ENCODE measurements at places on chromosomes 2 and 18.
A peak's percentile ranks its signal among the peaks of the same experiment; 100 is the strongest.

DNA sequence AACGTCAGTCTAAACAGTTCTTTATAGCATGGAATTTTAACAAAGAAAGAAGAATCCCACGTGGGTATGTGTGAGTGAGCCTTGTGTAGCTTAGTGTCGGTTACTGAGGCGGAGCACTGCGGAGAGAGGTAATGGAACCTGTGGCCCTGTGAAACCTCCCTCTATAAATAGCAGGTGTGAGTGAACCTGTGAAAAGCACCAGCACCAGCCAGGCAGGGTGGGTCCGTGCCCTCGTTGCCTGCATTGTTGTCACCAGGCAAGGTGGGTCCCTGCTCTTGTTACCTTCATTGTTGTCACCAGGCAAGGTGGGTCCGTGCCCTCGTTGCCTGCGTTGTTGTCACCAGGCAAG is 4.7 kb downstream of the CTDP1 start:
- DNase-seq: no peak

GRCh38 chr2:239302083-239302807 is 98.6 kb downstream of the HDAC4 start:
- peak; percentile 29 for DNase-seq

DNA sequence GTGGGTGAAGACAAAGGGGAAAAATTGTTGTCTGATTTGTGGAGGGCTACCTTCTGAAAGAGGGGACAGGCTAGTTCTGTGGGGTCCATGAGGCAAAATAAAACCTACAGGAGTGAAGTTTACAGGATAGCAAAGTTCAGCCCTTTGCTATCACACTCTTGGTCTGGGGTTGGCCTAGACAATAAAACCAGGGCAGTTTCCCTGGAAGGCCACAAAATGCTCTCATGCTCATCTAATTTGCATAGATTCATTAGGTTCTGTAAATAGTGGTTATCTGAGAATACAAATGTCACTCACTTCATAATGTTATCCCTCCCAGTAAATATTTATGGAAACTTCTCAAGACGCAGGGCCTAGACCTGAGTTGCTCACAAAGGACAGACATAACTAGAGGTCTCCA is 63.6 kb downstream of the INSIG2 start:
- DNase-seq: no peak

GRCh38 chr2:6446938-6447608 is 418.6 kb downstream of the CMPK2 start:
- no peak for DNase-seq

- no peak for DNase-seq
These were observed 50.8 kb upstream of the CXCR4 start for GRCh38 chr2:136168720-136169119.

DNA sequence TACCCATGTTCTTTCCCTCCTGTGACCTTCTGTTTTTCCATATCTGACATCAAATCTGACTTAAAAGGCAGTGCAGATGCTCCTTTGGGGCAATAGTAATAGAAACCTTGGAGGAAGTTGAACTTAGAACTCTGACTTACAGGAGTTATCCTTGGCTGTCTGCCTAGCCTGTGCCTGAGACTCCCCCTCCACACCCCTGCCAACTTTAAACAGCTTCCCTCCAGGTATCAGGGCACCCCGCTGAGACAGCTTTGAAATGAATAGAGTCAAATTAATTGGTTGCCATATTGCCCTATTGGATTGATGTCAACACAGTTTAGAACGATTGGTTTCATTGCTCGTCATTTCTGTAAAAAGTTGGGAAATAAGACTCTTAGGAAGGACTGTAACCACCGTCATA is 322.0 kb downstream of the PRKCE start:
- DNase-seq: no peak

- no peak for DNase-seq
These were observed 28.7 kb downstream of the SMAD2 start for GRCh38 chr18:47901624-47902362.

GRCh38 chr2:48162742-48163141 is 256.4 kb upstream of the FBXO11 start:
- no peak for DNase-seq

GRCh38 chr2:224611938-224612337 is 26.8 kb upstream of the CUL3 start:
- DNase-seq: no peak

- no peak for DNase-seq
These were observed 57.4 kb downstream of the PPP1R1C start for GRCh38 chr2:182043021-182043420.

DNA sequence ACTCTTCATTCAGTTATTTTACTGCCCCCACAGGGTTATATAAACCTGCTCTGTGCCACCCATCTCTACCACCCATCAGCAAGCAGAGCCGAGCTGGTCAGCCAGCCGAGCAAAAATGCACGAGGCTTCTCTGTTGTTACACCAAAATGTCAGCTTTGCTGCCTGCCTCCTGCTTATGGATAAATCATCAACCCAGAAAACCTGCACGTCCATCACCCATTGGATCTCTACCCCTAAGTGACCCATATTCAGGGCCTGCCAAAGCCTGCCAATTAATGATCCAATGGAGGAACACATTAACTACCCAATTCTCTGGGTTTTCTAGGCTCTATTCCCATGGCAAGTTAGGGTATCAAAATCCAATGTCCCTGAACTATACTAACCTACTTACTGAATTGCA is 365.5 kb upstream of the ACVR2A start:
- DNase-seq: no peak

- DNase-seq: no peak
These were observed 87.5 kb downstream of the ZCCHC2 start for GRCh38 chr18:62610351-62610700.

- DNase-seq: no peak
These were observed 6.0 kb downstream of the ADNP2 start for GRCh38 chr18:80115035-80115434.

DNA sequence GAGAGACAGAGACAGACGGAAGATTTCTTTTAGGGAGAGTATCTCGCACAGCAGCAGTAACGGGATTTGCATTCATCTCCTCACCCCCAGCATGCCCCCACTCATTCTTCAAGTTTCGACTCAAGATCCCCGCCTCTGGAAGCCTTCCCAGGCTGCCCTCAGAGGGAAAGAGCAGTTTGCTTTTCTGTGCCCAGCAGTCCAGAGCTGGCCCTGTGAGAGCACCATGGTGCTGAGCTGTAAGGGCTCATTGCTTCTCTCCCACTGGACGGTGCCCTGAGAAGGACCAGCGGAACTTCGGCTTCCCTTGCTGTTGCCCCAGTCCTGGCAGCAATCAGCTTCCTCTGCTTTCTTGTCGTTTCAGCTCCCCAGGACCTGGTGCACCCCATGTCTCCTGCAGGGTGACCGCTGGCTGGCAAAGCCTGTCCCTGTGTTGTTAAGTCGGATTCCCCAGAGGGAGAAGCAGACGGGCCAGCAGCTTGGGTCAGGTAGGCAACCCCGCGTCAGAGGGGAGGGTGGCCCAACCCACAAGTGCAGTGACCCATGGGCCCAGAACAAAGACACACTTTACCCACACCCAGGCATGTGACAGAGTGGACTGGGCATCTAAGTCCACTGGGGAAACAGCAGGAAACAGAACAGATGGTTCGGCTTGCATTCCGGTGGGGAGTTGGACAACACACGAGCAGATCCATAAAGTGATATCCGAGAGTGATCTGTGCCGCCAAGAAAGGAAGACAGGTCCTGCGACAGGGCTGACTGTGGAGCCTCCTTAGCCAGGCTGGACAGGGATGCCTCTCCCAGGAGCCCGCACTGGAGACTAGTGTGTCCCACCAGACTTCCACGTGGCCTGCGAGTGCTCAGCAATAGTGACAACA is 36.6 kb downstream of the TMEM177 start:
- DNase-seq: no peak

DNA sequence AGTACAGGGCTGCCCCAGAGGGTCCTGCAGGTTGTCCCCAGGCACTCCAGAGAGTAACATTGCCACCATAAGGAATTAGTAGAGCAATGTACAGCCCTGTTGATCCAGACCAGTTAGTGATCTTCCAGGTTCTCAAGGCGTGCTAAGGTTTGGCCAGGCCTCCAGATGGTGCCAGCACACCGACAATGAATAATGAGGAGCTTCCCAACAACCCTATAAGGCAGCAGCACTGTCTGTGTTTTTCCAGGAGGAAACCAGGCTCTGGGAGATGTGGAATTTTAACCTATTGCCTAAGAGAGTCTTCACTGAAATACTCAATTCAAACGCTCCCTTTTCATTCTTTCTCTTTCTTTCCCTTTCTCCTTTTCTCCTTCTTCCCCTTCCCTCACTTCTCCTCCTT is 122.1 kb downstream of the MGAT5 start:
- DNase-seq: no peak

DNA sequence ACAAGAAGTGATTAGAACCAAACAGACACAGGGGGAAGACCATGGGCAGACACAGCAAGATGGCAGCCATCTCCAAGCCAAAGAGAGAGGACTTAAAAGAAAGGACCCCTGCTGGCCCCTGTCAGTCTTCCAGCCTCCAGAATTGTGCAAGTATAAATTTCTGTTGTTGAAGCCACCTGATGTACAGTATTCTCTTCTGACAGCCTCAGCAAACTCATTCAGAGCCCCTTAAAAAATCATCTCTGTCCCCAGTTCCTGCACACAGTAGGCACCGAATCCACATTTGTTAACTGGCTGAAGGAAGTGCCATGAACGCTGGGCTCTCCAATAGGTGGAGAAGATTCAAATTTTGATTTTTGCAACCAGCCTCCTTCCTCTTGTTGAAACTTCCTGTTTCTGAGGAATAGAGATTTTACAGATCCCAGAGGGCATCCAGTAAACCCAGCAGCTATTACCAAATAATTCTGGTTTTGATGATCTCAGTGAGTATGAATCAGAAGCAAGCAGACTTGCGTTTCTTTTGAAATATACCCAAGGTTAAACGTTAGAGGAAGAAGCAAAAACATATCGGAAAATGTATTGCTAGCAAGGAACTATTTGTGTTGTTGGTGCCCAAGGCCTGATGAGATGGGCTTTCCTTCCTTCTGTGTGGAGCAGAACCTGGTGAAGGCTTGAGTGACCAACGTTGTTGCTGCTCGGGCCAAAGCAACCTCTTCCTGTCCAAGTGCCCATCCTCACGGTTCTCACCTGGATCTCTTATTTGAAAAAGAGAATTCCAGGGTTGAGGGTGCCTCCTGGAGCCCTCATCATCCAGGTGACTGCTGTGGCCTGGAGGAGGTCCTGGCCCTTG is 47.7 kb upstream of the PLB1 start:
- no peak for DNase-seq

GRCh38 chr2:81389203-81389602 is 1084.7 kb upstream of the LRRTM1 start:
- DNase-seq: no peak

DNA sequence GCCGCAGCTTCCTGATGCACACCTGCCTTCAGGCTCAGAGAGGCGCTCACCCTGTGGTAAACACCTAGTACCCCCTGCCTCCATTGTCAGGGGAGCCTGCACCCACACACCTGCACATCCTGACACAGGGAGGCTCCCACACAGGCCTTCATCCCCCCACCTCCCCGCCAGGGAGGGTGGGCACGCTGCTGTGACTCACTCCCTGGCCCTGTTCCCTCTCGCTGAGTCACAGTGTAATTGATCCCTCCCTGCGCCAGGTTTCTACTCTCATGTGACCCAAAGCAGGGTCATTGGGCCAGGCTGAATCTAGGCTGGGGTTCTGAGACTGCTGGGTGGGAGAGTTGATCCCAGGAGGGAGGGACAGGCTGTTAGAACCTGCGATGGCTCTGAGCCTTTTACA is 8.5 kb upstream of the CELF4 start:
- no peak for DNase-seq

DNA sequence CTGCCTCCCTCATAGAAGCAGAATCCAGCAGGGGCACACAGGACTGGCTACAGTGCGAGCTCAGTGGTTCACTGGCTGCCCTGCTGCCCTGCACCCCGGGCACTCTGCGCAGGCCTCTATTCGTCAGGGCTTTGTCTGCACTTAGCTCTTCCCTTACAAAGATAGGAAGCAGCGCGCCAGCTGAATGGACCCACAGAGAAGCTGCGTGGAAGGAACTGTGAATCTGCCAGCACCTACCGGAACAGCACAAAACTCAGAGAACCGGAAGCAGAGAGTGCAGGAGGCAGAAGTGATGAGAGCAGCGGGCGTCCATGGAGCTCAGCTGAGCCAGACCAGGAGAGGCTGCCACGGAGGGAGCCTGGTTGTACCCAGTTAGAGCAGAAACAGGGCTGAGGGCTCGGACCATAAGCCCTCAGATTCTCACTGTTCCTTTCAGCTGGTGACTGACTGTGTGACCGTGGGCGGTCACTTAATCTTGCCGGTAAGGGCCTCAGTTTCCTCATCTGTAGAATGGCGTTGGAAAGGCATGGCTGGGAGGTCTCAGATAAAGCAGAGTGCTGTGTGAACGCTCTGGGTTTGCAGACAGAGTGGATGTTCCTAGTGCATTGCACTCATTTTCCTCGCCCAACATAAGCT is 23.1 kb upstream of the SLC66A3 start:
- no peak for DNase-seq

DNA sequence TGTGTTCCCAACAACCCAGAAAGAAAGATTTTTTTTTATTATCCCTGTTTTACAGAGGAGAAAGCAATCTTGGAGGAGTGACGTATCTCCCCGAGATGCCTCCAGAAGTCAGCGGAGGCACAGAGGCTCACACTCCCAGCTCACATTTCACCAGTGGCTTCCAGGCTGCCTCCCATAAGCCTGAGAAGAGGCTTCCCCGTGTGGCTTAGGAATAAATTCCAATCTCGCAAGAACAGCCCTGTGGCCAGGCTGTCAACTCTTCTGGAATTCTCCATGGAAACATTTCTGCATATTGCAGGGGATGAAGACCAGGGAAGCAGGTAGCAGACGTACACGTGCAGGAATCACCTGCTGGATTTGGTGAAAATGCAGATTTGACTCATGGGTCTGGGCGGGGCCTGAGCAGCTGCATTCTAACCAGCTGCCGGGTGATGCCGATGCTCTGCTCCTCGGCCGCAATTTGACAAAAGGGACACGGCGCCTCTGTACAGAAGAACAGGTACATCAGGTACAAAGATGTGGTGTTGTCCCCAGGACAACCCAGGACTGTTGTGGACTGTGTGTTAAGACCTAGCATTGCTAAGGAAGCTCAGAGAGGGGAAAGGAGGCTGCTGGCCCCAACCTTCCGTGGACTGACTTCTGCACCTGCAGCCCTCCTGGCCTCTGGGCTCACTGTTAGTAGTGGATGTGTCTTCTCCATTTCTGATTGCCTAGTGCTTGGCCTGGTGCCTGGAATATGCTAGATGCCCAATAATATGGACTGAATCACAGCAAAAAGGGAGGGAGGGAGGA is 114.2 kb upstream of the ID2 start:
- DNase-seq: peak; percentile 21

- no peak for DNase-seq
These were observed 73.8 kb downstream of the TANC1 start for GRCh38 chr2:159042115-159042850.

- DNase-seq: no peak
These were observed 549.0 kb upstream of the SLC8A1 start for GRCh38 chr2:41000906-41001305.

- no peak for DNase-seq
These were observed 183.7 kb upstream of the PXDN start for GRCh38 chr2:1927896-1928568.
